ENCODE measurements at places on chromosomes 6 and 20.
A peak's percentile ranks its signal among the peaks of the same experiment; 100 is the strongest.

DNA sequence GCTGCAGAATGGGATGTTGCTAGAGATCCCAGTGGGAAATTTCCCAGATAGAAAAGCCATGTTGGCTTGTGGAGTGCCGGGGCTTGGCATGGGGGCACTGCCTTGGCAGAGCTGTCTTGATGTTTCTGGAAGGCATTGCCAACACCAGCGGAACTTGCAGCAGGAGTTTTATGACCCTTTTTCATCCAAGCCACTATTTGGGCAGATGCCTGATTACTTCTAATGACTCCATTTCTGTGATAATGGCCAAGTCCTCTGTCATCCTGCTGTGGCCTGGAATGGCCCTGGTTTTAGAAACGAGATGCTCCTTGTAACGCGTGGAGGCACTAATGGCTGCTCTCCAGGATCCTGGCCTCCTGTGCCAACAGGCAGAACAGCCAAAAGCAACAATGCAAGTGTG lies 229.0 kb downstream of the ZNF217 start:
- no peak for DNase-seq

- DNase-seq: no peak
These were observed 29.8 kb downstream of the SMPDL3A start for GRCh38 chr6:122818866-122819265.

DNA sequence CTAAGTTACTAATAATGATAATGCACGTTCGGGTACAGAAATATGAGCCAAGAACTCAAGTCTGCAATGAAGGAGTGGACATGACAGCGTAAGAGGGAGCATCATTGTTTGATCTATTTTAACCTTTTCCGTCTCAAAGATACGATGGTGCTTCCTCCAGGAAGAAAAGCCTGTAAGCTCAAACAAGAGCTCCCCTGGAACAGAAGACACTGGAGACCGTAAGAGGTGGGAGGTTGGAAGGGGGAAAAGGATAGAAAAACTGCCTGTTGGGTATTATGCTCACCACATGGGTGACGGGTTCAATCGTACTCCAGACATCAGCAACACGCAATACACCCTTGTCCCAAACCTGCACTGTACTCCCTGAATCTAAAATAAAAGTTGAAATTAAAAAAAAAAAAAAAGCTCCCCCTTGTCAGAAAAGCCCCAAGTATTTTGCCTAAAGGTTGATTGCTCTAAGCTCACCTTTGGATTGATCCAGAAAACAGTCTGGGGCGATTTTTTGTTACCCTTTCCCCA lies 180.5 kb downstream of the TRIM27 start:
- DNase-seq: no peak

DNA sequence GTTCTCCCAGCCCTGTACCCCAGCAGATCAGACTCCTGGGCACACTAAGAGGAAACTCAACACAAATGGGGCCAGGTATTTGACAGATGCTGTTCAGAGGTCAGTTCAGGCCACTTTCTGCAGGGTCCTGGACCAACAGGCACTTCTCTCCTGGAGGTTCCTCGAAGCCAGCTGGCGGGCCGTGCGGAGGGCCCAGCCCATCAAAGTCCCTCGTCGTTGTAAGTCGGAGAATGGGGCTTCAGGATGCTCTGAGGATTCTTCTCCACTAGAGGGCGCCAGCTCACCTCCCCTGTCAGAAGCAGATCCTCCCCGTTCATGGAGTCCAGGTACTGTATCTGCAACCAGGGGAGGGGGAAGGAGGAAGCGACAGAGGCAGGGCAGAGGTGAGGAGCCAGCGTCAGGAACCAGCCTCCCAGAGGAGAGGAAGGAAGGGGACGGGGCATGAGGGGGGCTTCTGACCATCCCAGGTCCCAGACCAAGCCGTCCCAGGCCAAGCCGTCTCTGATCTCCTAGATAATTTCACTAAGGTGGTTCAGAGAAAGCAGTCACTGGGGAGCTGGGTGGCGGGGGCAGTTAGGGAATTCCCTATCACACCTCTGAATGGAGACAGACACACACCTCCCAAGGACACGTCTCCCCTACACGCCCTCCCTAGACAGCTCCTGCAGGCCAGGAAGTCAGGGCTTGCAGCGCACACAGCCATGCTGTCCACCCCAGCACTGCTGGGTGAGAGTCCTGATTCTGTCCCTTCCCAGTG lies 11.7 kb upstream of the FAM83C start:
- peak; percentile 92 for DNase-seq
